Stimulated activated CD4-positive, alpha-beta T cell treated with anti-CD3 and anti-CD28 coated beads, Interleukin-2, amount 100 ng/mL, for 4 hours (primary cell): ENCODE measurements at places on chromosomes 5 and 9.
A peak's percentile ranks its signal among the peaks of the same experiment; 100 is the strongest.

GRCh38 chr5:75640826-75641225 lies 29.6 kb downstream of the ANKDD1B start:
- no peak for DNase-seq

- no peak for DNase-seq
Observed at GRCh38 chr5:163682234-163682633, 176.8 kb downstream of the MAT2B start.

- DNase-seq, result no peak
Observed at GRCh38 chr5:180174587-180174972, 34.4 kb downstream of the RASGEF1C start.

GRCh38 chr5:96962540-96962991 lies 26.7 kb downstream of the LNPEP start:
- no peak for DNase-seq

DNA sequence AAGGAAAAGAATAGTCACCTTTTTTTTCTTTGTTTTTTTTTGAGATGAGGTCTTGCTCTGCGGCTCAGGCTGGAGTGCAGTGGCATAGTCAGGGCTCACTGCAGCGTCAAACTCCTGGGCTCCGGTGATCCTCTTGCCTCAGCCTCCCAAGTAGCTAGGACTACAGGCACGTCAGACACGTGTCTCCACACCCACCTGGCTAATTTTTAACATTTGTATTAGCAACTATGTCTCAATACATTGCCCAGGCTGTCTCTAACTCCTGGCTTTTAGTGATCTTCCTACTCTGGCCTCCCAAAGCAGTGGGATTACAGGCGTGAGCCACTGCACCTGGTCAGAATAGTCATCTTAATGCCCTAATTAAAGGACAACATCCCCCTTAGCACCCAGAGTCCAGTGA lies 54.4 kb upstream of the CTSL start:
- no peak for DNase-seq

GRCh38 chr9:107158321-107158720 lies 124.8 kb upstream of the RAD23B start:
- no peak for DNase-seq

- DNase-seq, result no peak
Observed at GRCh38 chr5:165321912-165322311, 1816.5 kb downstream of the MAT2B start.

- DNase-seq, result no peak
Observed at GRCh38 chr9:97368964-97369363, 42.9 kb upstream of the TDRD7 start.

DNA sequence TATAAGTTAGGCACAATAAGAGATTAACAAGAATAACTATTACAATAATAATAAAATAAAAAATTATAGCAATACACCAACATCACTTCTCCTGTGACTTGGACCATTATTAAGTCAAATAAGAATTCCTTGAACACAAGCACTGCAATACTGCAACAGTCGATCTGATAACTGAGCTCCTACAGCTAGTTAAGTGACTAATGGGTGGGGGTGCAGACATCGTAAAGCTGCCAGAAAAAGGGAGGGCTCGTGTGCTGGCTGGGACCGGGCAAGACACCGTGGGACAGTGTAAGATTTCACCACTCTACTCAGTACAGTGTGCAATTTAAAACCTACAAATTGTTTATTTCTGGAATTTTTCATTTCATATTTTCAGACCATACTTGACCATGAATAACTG lies 78.8 kb downstream of the SNX24 start:
- no peak for DNase-seq

- DNase-seq, result peak; percentile 31
Observed at GRCh38 chr9:21434202-21435014, 5.8 kb upstream of the IFNA1 start.

DNA sequence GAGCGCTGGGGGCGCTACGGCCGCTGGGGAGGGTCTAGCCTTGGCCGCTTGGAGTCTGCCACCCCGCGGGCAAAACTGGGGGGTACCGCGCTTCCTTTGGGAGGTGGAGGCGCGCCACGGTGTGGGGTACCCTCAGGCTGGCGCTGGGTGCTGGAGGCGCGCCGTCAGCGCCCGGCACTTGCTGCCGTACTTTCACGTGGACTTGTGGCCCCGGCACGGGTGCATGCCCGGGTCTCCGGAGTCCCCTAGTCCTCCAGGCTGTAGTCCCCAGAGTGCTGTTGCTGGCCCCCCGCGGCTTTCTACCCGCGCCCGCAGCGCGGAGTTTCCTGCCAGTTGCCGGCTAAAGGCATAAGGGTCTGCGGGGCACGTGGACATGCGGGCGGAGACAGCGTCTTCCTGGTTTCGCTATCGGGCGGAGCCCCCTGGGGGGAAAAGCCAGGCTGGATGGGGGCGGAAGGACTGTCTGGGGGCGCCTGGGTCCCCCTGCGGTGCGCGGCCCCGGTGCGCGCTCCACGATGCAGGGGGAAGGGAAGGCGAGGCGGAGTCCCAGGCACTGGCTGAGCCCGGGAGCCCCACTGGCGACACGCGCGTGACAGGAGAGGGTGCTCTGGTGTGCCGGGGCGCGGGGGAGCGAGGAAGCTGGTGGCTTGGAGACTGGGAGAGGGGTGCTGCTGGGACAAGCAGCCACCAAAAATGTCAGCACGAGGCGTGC lies 666 bp downstream of the PPARGC1B start:
- DNase-seq, result peak; percentile 45

DNA sequence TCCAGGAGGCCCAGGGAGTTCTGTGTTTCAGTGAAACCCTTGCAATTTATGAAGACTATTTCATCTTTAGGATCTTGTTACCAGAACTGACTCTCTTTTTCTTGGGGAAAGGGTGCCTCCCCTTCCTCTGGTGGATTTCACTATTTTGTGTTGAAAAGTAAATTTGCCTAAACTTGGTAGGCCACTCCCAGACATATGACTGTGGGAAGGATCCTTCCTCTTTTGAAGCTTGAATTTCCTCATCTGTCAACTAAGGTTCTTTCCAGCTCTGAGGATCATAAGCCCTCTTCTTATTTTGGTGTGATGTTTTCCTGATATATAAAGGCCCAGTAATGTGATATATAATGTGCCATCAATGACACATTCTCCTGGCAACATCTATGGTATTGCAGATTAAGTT lies 59.1 kb upstream of the ZFAND5 start:
- DNase-seq, result no peak

GRCh38 chr5:83364312-83365299 lies 106.9 kb upstream of the VCAN start:
- DNase-seq, result no peak

- no peak for DNase-seq
Observed at GRCh38 chr9:117491491-117491890, 76.6 kb upstream of the ASTN2 start.

- DNase-seq, result no peak
Observed at GRCh38 chr5:162796507-162796906, 640.9 kb upstream of the CCNG1 start.

DNA sequence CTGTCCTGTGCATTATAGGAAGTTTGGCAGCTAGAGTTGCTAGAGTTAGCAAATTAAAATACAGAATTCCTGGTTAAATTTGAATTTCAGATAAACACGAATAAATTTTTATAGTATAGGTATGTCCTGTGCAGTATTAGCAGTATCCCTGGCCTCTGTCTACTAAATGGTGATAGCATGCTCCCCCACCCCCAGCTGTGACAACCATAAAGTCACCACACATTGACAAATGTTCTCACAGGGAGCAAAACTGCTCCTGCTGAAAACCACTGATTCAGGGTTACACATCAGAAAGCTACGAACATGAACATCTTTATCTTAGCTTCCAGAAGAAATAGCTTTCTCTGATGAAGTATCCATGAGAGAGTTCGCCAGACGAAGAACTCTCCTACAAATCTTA lies 91.8 kb upstream of the CCDC112 start:
- DNase-seq, result no peak
